Gastroesophageal sphincter (tissue), 4 donors: ENCODE measurements at places on chromosomes 3 and 15.

- no peaks in the 10 kb centered on the region for H3K36me3 ChIP-seq
- peaks cover 6% of the 10 kb centered on the region for H3K4me1 ChIP-seq
- ATAC-seq: peak; percentile 51
- H3K4me3 ChIP-seq: no peak overlapping the region
- no peaks in the 10 kb centered on the region for H3K27me3 ChIP-seq
Measured at GRCh38 chr3:33664195-33664594, 53.9 kb downstream of the CLASP2 start.

DNA sequence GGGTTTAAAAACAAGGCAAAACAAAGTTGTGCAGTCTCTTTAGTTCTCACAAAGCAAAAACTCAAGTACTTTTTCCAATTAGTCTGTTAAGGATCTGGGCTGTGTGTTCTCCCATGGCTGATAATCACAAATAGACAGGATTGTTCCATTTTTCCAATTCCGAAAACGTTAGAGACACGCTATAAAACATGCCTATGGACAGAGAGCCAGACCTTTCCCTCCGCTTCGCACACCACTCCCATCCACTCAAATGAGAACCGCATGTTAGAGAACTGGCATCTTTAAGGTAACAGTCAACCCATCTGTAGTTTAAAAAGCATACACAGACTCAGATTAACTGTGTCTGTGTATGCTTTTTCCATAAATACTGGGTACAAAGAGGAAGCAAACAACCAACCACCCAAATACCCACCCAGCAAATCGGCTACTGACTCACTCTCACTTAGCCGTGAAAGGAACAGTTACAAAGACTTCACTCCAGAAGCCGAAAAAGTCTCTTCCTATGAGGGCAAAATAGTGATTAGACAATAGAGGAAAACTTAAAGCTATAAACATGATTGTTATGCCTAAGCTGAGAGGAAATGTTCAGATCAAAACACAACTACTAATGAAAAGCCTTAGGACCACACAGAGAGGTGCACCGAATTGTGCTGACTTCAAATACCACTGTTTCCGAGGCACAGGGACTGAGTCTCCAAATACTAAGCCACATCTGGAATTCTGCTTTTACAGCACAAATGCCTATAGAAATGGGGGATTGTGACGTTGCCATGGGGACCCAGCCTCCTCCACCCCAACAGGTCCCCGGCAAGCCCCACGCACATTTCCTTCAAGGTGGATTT, 36.1 kb downstream of the IL17RD start:
- no peak for ATAC-seq
- H3K36me3 ChIP-seq: no peaks in the 10 kb centered on the region
- no peak overlapping the region for H3K27ac ChIP-seq
- no peaks in the 10 kb centered on the region for H3K4me1 ChIP-seq
- H3K4me3 ChIP-seq: peak overlapping the region; percentile 12

DNA sequence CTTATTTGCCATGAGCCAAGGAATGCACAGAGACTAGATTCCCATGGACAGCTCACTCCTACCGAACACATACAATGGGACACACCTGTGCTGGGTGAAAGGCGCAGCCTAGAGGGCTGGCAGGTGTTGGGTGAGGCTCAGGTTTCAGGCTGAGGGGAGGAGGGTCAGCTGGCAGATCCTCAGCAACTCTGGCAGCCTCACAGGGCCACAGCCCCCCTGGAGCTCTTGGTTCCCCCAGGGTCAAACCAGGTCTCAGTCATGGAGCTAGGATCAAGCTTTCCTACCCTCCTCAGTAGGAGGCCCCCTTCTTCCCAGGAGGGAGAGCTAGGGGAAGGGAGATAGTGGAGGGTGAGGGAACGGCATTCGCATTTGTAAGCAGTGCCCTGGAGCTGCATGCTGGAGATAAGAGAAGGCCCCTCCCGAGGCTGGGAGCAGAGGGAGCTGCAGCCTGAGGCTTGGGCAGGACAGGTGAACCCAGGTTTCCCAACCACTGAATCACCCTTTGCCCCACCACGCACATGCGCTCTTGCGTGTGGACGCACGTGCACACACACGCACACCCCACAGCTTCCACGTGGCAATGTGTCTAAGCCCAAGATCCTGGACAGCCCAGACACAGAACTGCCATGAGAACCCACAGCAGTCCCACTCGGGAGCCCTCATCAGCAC, 26.3 kb upstream of the TFRC start:
- H3K27ac ChIP-seq: no peak overlapping the region
- H3K4me3 ChIP-seq: no peak overlapping the region
- no peaks in the 10 kb centered on the region for H3K36me3 ChIP-seq
- ATAC-seq: no peak
- peaks cover 8% of the 10 kb centered on the region for H3K27me3 ChIP-seq
- no peaks in the 10 kb centered on the region for H3K4me1 ChIP-seq

GRCh38 chr15:69114331-69114928, 46.0 kb upstream of the GLCE start:
- no peak overlapping the region for H3K27ac ChIP-seq
- H3K27me3 ChIP-seq: peaks cover 48% of the 10 kb centered on the region
- H3K4me1 ChIP-seq: no peaks in the 10 kb centered on the region
- no peak overlapping the region for H3K4me3 ChIP-seq
- no peaks in the 10 kb centered on the region for H3K36me3 ChIP-seq

GRCh38 chr3:176941689-176942088, 255.6 kb downstream of the TBL1XR1 start:
- no peak overlapping the region for H3K27ac ChIP-seq
- H3K36me3 ChIP-seq: no peaks in the 10 kb centered on the region
- H3K4me1 ChIP-seq: no peaks in the 10 kb centered on the region
- no peak for ATAC-seq
- H3K27me3 ChIP-seq: no peaks in the 10 kb centered on the region

GRCh38 chr15:50358845-50359244, 3.8 kb upstream of the GABPB1 start:
- H3K4me3 ChIP-seq: no peak overlapping the region
- no peak for ATAC-seq
- H3K27me3 ChIP-seq: no peaks in the 10 kb centered on the region
- peaks cover 19% of the 10 kb centered on the region for H3K4me1 ChIP-seq

- peaks cover 14% of the 10 kb centered on the region for H3K4me1 ChIP-seq
- H3K36me3 ChIP-seq: no peaks in the 10 kb centered on the region
- ATAC-seq: no peak
Measured at GRCh38 chr3:128398586-128398985, 68.1 kb downstream of the DNAJB8 start.

GRCh38 chr3:194972641-194973040, 287.0 kb downstream of the FAM43A start:
- H3K27me3 ChIP-seq: peaks cover 8% of the 10 kb centered on the region
- ATAC-seq: no peak
- H3K4me3 ChIP-seq: no peak overlapping the region
- no peaks in the 10 kb centered on the region for H3K4me1 ChIP-seq
- no peak overlapping the region for H3K27ac ChIP-seq

GRCh38 chr3:142983318-142983717, 18.1 kb upstream of the U2SURP start:
- no peaks in the 10 kb centered on the region for H3K4me1 ChIP-seq
- peaks cover 12% of the 10 kb centered on the region for H3K27me3 ChIP-seq
- H3K36me3 ChIP-seq: no peaks in the 10 kb centered on the region
- no peak overlapping the region for H3K27ac ChIP-seq
- H3K4me3 ChIP-seq: no peak overlapping the region

- H3K36me3 ChIP-seq: no peaks in the 10 kb centered on the region
- H3K4me1 ChIP-seq: peaks cover 5% of the 10 kb centered on the region
Measured at GRCh38 chr3:58580826-58581327, 3.7 kb upstream of the FAM107A start.

DNA sequence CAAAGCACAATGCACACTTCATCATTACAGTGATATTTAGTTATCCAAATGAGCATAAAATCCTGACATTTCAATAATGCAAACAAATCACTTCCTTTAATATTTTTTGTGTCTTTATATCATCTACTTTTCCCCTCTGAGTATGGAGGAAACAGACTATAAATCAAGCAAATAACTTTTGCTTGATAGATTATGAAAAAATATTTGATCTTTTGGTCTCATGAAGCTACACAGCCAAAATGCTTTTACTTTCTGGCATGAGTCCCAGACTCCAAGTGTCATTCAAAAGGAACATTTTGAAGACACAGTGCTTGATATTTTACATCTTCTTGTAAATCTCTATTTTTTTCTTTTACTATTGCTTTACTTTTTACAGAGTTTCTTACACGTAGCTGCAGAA, 215.3 kb upstream of the ROBO1 start:
- no peaks in the 10 kb centered on the region for H3K36me3 ChIP-seq
- H3K27me3 ChIP-seq: no peaks in the 10 kb centered on the region
- no peak overlapping the region for H3K27ac ChIP-seq
- H3K4me1 ChIP-seq: no peaks in the 10 kb centered on the region

DNA sequence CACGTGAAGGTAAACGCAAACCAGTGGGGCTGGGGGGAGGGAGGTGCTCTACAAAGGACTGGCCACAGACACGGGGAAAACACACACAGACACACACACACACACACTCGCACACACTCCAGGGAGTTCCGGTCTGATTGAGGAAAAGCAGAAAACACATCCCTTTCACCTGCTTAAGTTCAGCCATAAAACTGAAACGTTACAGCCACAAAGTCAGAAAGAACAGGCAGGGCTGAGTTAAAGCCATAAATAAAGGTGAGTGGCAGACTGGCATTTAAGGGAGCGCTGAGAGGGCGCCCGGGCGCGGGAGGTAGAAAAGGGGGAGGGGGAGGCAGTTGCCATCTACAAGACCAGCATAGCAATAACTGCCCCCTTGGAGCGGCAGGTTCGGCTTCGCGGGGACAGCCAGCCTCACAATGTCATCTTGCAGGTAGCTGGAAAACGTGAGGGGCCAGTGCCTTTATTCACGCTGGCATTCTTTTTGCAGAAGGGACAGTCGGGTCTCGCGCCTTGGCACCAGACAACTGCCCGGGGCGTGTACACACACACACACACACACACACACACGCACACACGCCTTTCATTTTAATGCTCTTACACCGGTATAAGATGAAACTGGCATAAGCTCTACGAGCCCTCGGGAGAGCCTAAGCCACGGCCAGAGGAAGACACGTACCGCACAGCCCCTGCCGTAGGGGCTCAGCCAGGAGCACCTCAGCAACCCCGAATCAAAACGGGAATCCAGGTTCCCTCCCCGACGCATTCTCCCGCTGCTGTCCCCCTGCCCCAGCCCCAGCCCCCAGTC, 866 bp downstream of the TNIK start:
- peak; percentile 20 for ATAC-seq
- peaks cover 50% of the 10 kb centered on the region for H3K4me1 ChIP-seq
- no peaks in the 10 kb centered on the region for H3K36me3 ChIP-seq
- H3K27ac ChIP-seq: peak overlapping the region; percentile 82
